Stimulated activated CD4-positive, alpha-beta T cell treated with anti-CD3 and anti-CD28 coated beads, Interleukin-4, amount 100 ng/mL, for 4 hours (primary cell): ENCODE measurements at places on chromosomes 4 and X.

DNA sequence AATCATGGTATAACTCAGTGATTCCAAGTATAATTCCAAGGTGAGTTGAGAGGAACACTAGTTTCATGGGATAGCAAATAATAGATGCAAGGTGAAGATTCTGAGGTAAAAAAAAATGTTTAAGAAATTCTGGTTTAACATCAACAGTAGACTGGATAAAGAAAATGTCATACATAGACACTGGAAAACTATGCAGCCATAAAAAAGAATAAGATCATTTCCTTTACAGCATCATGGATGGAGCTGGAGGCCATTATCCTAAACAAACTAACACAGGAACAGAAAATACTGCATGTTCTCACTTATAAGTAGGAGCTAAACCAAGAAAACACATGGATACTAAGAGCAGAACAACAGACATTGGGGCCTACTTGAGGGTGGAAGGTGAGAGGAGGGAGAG lies 54.6 kb upstream of the LEF1 start:
- DNase-seq, result no peak

- DNase-seq, result no peak
These were observed 856 bp downstream of the SAT1 start for GRCh38 chrX:23783589-23784469.

GRCh38 chrX:14051416-14051815 lies 21.7 kb upstream of the GEMIN8 start:
- DNase-seq, result no peak

DNA sequence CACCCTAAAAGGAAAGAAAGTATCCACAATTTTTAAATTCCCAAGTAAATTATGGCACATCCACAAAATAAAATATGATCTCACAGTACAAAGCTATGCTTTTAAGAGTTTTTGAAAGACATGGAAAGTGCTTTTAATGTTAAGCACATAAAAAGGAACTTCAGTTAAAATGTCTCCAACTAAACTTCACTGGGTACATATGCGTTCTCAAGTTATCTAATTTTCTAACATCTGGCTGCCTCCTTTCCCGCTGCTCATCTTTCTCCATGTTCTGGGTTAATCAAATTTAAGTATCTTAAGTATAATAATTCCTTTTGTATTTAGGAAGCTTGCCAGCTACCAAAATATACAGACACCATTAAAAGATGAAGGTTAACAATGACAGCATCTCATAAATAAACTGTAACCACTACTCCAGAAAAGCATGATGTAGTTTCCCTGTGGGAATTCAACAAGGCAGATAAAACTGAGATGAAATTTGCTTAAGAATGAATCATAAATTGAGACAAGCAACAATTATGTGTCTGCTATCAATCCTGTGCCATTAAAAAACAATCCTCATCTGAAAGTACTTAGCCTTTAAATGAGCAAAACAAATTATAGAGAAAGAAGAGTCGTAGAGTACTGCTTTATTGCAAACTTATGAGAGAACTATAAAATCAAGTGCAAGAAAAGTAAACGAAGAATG lies 25.1 kb downstream of the PRSS12 start:
- DNase-seq, result no peak

DNA sequence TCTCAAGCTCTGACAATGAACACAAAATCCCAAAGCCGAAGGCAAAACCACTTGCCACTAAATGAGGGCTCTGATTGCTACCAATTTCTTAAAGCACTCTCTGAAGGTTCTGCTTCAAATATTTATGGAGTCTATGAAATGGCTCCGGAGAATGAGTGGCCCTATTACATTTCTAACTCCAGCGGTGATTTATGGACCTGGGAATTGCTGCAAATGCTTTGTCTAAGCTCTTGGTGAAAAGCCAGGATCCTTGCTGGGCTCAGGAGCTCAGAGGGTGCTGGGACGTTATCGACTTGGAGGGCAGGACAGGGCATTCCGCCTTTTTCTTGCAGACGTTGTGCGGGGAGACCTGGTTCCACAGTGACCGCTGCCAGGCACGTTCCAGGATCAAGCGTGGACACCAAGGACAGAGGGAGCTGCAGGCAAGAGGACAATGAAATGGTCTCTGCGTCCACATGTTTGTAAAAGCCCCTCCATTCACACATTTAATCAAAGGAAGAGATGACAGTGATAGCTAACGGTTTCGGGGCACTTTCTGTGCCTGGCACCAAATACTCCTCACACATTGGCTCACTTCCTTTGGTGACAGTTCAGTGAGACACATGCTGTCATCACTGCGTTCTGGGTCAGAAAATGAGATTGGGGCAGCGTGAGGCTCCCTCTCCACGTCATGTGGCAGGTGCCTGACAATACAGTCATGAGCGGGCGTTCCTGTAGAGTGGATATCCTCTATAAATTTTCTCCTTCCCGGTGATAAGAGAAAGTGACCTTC lies 58.8 kb downstream of the C4orf50 start:
- no peak for DNase-seq

GRCh38 chr4:15656038-15656470 lies 897 bp upstream of the FBXL5 start:
- DNase-seq, result no peak

DNA sequence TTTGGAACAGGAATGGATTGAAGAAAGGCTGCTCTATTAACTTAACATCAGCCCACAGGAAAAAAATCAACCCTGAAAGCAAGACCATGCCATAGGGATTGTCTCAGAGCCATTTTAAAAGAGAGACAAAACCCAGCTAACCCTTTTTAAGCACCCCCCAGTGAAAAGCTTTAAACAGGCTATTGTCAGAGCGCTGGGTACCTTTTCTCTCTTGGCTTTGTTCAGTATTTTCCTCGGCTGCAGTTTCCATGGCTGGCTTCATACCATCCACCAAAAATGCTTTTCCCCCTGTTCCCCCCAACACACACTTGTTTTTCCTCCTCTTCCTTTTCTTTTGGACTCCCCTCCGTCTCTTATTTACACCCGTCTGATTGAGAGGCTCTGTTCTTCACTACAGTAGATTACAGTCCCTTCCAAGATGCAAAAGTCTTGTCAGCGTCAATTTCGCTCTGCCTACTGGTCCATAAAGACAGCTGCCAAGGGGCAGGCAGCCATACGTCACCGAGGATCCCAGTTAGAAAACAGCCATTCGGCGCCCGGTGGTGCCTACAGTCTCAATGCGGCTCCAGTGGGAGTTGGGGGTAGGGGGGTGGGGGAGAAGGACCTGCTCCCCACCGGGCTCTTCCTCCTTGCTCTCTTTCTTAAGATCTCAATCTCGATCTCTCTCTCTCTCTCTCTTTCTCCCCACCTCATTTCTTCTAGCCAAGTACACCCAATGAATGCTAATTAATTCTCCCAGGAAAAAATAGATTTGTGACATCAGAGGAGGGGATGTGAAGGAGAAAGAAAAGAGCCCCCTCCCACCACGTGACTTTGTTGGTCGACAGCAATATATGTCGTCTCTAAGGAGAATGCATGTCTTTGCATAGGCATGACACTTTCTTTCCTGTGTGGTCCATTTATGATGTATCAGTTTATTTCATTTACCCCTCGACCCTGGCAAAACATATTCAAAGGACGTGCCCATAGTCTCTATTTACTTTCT lies at the start of gene GPM6B:
GPM6B (minus strand) TSS at position 451 of the 985 bp plus-strand sequence; CDS start at position 262, 189 bp downstream.
- DNase-seq, result no peak

DNA sequence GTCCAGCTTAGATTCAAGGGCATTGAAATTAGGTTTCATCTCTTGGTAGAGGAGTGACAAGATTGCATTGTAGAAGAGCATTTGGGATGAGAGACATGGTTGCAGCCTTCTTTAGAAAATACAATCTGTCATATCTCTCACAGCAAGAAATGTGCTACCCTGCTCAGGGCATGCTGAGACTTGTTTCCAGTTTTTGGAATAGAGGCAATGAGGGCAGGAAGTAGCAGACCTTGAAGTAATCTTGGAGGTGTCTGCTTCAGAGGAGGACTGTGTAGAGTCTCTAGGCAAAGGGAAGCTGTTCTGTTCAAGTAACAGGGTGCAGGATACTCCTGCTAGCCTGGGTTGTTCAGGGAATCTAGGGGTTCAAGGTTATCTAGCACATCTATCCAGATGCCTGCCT lies 116.1 kb upstream of the ZNF827 start:
- DNase-seq, result no peak
